Cortex of kidney (tissue), 1 donor: ENCODE measurements at places on chromosomes 13 and 19.

GRCh38 chr19:5078666-5079065, 109.8 kb downstream of the KDM4B start:
- no peak for DNase-seq

- DNase-seq: no peak
Observed at GRCh38 chr19:45250832-45251451, at the start of gene MARK4. Gene MARK4, plus strand, starts transcription at chr19:45251271. Its CDS starts 318 bp downstream, at chr19:45251589.

- DNase-seq: no peak
Observed at GRCh38 chr19:39807846-39808364, 26.1 kb downstream of the DYRK1B start.

DNA sequence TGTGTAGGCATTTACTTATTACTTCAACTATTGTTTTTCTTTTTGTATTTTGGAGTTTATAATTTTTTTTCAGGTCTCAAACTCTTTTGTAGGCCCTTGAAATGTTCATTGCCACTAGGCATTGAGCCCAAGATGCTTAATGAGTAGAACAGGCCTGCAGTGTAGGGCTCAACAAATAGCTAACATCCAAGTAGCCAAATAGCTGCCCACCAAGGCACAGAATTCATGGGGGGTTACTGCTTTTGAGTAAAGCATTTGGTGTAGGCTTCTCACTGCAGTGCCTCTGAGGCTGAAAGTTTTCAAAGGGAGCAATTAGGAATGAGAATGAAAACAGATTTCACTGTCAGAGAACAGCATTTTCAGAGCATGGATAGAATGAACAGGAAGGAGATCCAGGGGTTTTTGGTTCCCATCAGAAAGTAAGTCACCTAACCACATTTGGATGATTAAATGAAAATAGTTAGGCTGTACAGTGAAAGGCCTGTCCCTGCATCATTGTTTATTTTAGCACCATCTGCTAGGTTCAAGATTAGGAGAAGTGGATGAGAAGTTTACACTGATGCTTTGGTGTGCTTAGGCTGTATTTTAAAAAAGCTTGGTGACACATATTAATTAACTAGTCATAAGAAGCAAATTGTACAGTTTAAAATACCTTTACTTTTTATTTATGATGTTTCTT, 61.0 kb downstream of the EDNRB start:
- DNase-seq: no peak

- DNase-seq: no peak
Observed at GRCh38 chr19:46460981-46461380, 10.4 kb downstream of the PNMA8A start.

- no peak for DNase-seq
Observed at GRCh38 chr13:26878438-26878837, 117.9 kb upstream of the GPR12 start.

DNA sequence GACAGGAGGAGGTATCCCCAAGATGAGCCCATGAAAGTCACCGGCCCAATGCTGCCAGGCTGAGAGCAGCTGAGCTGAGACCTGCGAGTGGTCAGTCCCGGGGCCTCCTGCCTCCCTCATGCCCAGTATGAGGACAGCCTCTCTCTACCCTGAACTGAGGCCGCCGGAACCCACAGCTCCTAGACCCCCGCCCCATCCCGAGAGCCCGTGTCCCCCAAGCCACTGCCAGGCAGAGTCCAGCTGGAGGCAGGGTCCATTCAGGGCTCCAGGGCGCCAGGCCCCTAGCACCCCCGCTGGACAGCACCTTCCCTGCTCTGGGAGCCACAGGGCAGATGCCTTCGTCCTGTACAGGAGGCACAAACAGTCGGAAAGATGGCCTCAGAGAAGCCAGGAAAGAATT, 38.7 kb downstream of the MLLT1 start:
- DNase-seq: no peak

GRCh38 chr19:9531933-9532332, 6.5 kb downstream of the ZNF426 start:
- DNase-seq: no peak

GRCh38 chr13:37306778-37307544, 201.5 kb upstream of the CSNK1A1L start:
- DNase-seq: no peak
